Lung (tissue), 17 donors: ENCODE measurements at places on chromosomes 5 and 9. TPM values are rescaled to one million over a fixed set of nuclear protein-coding genes. Genes with fewer than 3 reads are reported as not detected.

Gene FBN2
- total RNA-seq: 13.1 TPM

GRCh38 chr5:58016877-58017276, 443.0 kb downstream of the PLK2 start:
- no peaks in the 10 kb centered on the region for H3K4me1 ChIP-seq
- no peaks in the 10 kb centered on the region for H3K27me3 ChIP-seq
- no peaks in the 10 kb centered on the region for H3K36me3 ChIP-seq
- no peak overlapping the region for H3K27ac ChIP-seq

Gene PCDHA4
- total RNA-seq: 2.9 TPM

DNA sequence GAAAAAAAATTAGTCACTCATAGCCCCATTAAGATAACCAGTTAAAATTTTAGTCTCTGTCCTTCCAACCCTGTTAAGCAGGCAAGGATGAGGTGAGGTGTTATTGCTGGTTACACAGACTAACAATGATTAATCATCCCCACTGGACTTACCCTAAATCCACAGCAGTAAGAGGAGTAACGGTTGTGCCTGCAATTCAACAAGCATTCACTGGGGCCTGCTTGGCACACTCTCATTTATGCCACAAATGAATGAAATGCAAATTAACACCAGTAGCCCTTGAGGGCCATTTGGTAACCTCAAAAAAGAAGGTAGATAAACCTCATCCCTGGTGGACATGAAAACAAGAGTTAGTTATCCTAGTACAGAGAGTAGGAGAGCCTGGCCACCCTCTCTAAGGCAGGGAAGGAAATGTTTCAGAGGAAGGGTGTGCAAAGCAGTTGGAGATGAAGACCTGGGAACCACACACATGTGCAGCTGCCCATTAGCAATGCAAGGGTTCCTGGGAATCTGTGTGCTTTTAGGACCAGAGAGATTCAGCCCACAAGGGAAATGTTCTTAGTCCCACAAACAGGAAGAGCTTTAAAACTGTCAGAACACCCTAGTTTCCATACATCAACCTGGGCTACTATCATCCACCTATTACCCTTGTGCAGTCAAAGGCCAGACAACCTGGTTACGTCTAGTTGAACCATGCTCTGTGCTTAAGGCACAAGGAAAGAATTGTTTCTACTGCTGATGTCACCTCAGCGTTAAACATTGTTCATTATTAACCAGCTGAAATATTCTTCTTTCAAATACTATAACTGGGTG, 7.7 kb downstream of the LHFPL2 start:
- peaks cover 31% of the 10 kb centered on the region for H3K4me1 ChIP-seq
- no peak overlapping the region for H3K27ac ChIP-seq
- H3K27me3 ChIP-seq: no peaks in the 10 kb centered on the region
- DNase-seq: no peak
- H3K4me3 ChIP-seq: no peak overlapping the region

Gene GHR
- total RNA-seq: 4.7 TPM

Gene LCN2
- 281 TPM for total RNA-seq

- H3K27ac ChIP-seq: no peak overlapping the region
- no peaks in the 10 kb centered on the region for H3K36me3 ChIP-seq
- no peak overlapping the region for H3K4me3 ChIP-seq
- no peaks in the 10 kb centered on the region for H3K4me1 ChIP-seq
These were observed 830.9 kb downstream of the MAT2B start for GRCh38 chr5:164336276-164336675.

- no peak overlapping the region for H3K27ac ChIP-seq
- no peaks in the 10 kb centered on the region for H3K27me3 ChIP-seq
- H3K36me3 ChIP-seq: no peaks in the 10 kb centered on the region
- H3K4me3 ChIP-seq: no peak overlapping the region
- DNase-seq: no peak
These were observed 58.9 kb downstream of the NEURL1B start for GRCh38 chr5:172699999-172700364.

Gene TAF11L5
- not detected for total RNA-seq

DNA sequence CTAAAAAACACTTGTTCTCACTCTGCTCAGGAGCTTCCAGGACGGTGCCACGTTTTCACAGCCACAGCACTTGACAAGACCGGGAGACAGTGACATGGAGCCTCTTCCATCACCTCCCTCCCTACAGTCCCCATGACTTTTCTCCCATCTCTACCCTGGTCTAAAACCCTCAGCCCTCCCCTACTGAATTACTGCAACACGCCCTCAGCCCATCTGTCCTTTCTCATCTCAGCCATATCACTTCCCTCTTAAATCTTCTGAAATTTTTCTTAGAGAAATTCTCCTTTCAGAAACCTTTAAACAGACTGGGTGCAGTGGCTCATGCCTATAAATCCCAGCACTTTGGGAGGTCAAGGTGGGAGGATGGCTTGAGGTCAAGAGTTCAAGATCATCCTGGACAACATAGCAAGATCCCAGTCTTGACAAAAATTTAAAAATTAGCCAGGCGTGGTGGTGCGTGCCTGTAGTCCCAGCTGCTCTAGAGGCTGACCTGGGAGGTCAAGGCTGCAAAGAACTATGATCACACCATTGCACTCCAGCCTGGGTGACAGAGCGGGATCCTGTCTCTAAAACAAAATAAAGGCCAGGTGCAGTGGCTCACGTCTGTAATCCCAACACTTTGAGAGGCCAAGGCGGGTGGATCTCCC, 125.8 kb downstream of the MYO10 start:
- H3K4me3 ChIP-seq: no peak overlapping the region
- no peaks in the 10 kb centered on the region for H3K27me3 ChIP-seq
- no peaks in the 10 kb centered on the region for H3K36me3 ChIP-seq
- DNase-seq: no peak
- peaks cover 31% of the 10 kb centered on the region for H3K4me1 ChIP-seq

- DNase-seq: no peak
- peaks cover 16% of the 10 kb centered on the region for H3K4me1 ChIP-seq
- H3K27me3 ChIP-seq: no peaks in the 10 kb centered on the region
These were observed 45.0 kb downstream of the PRR16 start for GRCh38 chr5:120509053-120509452.

GRCh38 chr9:99231711-99232110, 9.6 kb downstream of the SEC61B start:
- peaks cover 23% of the 10 kb centered on the region for H3K36me3 ChIP-seq
- no peaks in the 10 kb centered on the region for H3K27me3 ChIP-seq
- no peak for DNase-seq
- H3K27ac ChIP-seq: no peak overlapping the region
- no peaks in the 10 kb centered on the region for H3K4me1 ChIP-seq
- H3K4me3 ChIP-seq: no peak overlapping the region

DNA sequence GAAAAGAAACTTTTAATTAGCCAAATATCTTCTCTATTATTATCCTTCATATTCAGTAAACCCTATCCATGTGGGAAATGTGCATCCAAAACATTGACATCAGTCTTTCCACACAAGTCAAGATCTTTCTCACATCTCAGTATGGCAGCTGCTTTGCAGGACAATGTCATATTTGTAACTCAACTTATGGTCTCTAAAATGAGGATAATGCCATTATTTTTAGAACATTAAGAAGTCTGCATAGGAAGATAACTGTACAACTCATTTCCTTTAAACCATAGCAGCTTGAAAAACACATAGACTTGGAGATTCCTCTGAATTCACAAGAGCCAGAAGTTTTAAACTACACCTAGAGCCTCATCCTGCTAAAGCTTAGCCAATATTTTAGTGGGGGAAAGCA, 43.7 kb downstream of the MCTP1 start:
- H3K27ac ChIP-seq: no peak overlapping the region
- no peak for DNase-seq
- no peak overlapping the region for H3K4me3 ChIP-seq

Gene PCDHB4
- total RNA-seq: 3.4 TPM

GRCh38 chr9:133355881-133356357, 368 bp downstream of the SURF1 start:
- H3K27me3 ChIP-seq: no peaks in the 10 kb centered on the region
- peaks cover 17% of the 10 kb centered on the region for H3K4me1 ChIP-seq
- DNase-seq: no peak
- H3K36me3 ChIP-seq: peaks cover 2% of the 10 kb centered on the region

DNA sequence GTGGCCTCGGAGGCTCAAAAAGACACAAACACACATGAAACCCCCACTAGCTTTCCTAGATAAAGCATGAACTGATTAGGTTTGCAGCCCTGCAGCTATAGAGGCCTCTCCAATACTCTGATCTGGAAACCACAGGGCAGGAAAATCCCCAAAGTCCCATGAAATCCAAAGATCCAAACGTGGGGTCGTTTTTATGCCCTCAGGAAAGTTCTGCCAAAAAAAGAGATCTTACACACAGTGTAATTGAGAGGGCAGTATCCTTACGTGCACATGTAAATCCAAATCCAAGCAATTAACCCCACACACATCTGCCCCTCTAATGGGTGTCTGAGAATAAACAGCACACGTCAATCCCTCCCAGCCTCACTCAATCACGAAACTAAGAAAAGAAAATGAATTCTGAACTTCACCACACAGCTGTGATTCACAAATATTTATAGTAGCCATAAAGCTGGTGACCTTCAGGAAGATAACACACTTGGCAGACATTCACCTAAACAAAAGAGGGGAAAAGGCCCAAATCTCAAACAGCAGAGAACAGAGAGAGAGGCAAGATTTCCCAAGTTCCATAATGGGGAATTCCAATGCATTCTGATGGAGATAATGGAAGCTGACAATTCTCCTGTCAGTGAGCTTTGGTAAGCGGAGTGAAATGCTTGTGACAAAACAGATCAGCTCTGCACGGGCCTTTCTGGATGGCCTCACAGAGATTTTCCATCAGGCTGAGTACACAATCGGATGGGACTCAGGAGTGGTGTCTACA, 114.2 kb downstream of the SEMA5A start:
- H3K36me3 ChIP-seq: no peaks in the 10 kb centered on the region
- no peak overlapping the region for H3K4me3 ChIP-seq
- peaks cover 44% of the 10 kb centered on the region for H3K4me1 ChIP-seq
- DNase-seq: peak; percentile 91
- H3K27ac ChIP-seq: peak overlapping the region; percentile 64

GRCh38 chr9:96150324-96151227, 151.4 kb downstream of the HSD17B3 start:
- no peaks in the 10 kb centered on the region for H3K36me3 ChIP-seq
- no peak for DNase-seq
- no peaks in the 10 kb centered on the region for H3K27me3 ChIP-seq

Gene HMMR
- 9.5 TPM for total RNA-seq

DNA sequence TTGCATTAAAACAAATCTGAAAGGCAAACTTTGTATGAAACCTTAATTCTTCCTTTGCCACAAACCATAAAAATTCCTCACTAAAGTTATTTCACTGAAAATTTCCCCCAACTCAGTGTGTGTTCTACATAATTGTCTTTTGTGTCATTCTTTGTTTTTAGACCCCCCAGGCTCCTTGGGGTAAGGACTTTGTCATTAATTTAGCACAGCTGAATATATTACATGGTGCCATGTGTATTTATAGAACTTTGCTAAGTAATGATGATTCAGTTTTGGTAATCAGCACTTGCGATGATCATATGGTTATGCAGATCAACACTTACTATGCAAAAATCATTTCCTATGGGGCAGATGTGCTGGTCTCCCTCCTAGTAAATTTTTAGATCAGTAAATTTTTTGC, 712.1 kb upstream of the MEF2C start:
- H3K4me3 ChIP-seq: no peak overlapping the region
- no peak overlapping the region for H3K27ac ChIP-seq
- no peaks in the 10 kb centered on the region for H3K4me1 ChIP-seq
- H3K27me3 ChIP-seq: no peaks in the 10 kb centered on the region
- no peak for DNase-seq

GRCh38 chr5:40437452-40437861, 242.3 kb upstream of the PTGER4 start:
- H3K4me3 ChIP-seq: no peak overlapping the region
- no peaks in the 10 kb centered on the region for H3K27me3 ChIP-seq
- H3K36me3 ChIP-seq: no peaks in the 10 kb centered on the region
- DNase-seq: no peak
- no peaks in the 10 kb centered on the region for H3K4me1 ChIP-seq

Gene SPARC
- 1,186 TPM for total RNA-seq

GRCh38 chr9:16441791-16442190, 428.7 kb downstream of the BNC2 start:
- no peaks in the 10 kb centered on the region for H3K36me3 ChIP-seq
- no peak overlapping the region for H3K27ac ChIP-seq
- H3K4me3 ChIP-seq: no peak overlapping the region
- H3K4me1 ChIP-seq: no peaks in the 10 kb centered on the region
- no peaks in the 10 kb centered on the region for H3K27me3 ChIP-seq

Gene SLC34A1
- not detected for total RNA-seq

DNA sequence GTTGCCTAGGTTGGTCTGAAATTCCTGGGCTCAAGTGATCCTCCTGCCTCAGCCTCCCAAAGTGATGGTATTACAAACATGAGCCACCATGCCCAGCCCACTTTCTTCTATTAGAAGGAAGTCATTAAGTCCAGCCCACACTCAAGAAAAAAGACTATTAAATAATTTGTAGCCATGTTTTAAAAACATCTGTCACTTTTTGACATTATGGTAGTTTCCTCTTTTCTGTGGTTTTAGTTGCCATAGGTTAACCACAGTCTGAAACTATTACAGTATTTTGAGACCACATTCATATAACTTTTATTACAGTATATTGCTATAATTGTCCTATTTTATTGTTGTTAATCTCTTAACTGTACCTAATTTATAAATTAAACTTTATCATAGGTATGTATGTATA, 31.9 kb upstream of the C5orf24 start:
- H3K36me3 ChIP-seq: peaks cover 22% of the 10 kb centered on the region
- H3K4me3 ChIP-seq: no peak overlapping the region
- no peak for DNase-seq

Gene DCP2
- total RNA-seq: 91.5 TPM

Gene ANKRD31
- 0.51 TPM for total RNA-seq

- no peak overlapping the region for H3K27ac ChIP-seq
- H3K4me1 ChIP-seq: no peaks in the 10 kb centered on the region
- H3K36me3 ChIP-seq: no peaks in the 10 kb centered on the region
- H3K4me3 ChIP-seq: no peak overlapping the region
- DNase-seq: no peak
These were observed 7.3 kb upstream of the SMIM3 start for GRCh38 chr5:150771034-150771795.

Gene RAB3C
- total RNA-seq: 1.1 TPM

DNA sequence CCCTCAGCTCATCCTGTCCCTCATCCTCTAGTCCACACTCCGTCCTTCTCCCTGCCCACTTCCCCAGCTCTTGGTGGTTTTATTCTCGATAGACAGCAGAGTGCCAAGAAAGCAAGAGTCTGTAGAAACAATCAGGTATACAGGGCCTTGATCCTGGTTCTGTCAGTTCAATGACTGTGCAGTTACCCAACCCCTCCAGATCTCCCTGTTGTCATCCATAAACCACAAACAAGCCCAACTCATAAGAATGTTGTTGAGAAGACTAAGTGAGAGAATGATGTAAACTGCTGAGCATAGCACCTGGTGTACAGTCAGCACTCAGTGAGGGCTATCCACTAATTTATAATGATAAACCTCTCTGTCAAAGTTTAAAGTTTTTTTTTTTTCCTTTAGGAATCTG, 31.3 kb downstream of the ISL1 start:
- no peak overlapping the region for H3K27ac ChIP-seq
- H3K27me3 ChIP-seq: no peaks in the 10 kb centered on the region
- no peaks in the 10 kb centered on the region for H3K36me3 ChIP-seq
- H3K4me3 ChIP-seq: no peak overlapping the region
- H3K4me1 ChIP-seq: no peaks in the 10 kb centered on the region
- no peak for DNase-seq

Gene SH3PXD2B
- total RNA-seq: 13.0 TPM

GRCh38 chr5:79189439-79190234, 46.3 kb upstream of the JMY start:
- H3K4me3 ChIP-seq: no peak overlapping the region
- no peaks in the 10 kb centered on the region for H3K36me3 ChIP-seq
- DNase-seq: peak; percentile 73
- H3K27ac ChIP-seq: no peak overlapping the region
- H3K27me3 ChIP-seq: no peaks in the 10 kb centered on the region
